ENCODE measurements at places on chromosomes 4 and X.

DNA sequence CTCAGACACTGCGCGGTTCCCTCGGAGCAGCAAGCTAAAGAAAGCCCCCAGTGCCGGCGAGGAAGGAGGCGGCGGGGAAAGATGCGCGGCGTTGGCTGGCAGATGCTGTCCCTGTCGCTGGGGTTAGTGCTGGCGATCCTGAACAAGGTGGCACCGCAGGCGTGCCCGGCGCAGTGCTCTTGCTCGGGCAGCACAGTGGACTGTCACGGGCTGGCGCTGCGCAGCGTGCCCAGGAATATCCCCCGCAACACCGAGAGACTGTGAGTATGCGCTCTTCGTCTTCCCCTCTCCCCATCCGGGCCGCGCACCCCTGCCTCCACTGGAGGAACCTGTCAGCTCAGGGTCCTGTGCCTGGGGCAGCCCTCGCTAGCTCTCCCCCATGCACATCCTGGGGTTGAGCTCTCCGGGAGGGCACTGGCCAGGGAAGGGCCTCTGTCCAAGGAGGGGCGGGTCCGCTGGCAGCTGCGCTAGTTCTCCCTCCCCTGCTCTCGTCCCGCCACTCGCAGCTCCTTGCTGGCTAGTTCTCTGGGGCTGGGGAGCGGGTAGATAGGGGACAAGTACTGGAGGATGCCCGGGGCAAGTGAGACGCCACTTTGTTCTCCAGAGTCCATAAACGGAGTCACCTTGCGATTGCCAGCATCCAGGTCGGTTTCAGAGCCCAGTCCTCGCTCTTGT is 2.2 kb downstream of the SLIT2 start:
- DNase-seq = no peak

DNA sequence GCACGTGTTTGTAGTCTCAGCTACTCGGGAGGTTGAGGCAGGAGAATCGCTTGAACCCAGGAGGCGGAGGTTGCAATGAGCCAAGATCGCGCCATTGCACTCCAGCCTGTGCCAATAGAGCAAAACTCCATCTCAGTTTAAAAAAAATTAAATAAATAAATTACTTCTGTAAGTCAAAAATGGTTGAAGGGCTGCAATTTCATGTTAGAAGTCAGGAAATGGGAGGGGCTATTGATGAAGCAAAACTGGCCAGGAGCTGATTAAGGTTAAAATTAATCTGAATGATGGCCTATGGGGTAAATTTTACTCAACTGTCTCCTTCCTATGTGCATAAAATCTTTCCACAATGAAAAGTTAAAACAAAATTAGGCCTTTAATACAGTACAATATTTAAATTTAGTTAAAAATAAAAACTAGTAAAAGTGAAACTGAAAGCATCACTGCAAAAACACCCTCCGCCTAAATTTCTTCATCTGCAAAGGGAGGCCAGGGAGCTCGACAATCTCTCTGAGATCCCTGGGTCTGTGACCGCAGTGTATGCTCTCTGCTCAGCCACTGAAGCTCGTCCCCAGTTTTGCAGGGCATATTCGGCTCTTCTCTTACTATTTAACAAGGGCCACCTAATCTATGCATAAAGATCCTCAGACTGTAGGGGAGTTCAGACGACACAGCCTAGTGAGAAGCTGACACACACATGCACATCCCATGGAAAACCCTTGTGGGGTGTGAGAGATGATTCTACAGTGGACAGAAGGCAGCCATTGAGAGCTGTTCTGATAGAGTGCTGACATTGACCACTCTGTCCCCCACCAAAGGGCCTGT is 57.2 kb downstream of the IRF2 start:
- no peak for DNase-seq

GRCh38 chr4:183903021-183903760 is 1.9 kb upstream of the STOX2 start:
- no peak for DNase-seq

DNA sequence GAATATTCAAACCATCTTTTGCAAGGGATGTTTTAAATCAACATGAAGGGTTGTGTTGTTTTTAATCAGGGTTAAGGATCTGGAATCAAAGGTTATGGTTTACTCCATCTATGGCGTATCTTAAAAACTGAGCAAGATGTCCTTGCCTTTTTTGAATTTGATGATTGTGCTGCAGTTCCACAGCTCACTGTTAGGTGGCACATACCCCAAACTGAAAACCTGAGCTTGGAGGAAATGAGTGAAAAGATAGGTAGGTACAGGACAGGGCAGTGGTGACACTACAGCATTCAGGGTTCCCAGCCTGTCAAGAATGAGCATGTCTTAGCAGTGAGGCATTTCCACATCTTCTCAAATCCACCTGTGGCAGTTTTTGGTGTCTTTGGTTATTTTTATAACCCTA is 13.1 kb upstream of the EOLA1 start:
- no peak for DNase-seq

DNA sequence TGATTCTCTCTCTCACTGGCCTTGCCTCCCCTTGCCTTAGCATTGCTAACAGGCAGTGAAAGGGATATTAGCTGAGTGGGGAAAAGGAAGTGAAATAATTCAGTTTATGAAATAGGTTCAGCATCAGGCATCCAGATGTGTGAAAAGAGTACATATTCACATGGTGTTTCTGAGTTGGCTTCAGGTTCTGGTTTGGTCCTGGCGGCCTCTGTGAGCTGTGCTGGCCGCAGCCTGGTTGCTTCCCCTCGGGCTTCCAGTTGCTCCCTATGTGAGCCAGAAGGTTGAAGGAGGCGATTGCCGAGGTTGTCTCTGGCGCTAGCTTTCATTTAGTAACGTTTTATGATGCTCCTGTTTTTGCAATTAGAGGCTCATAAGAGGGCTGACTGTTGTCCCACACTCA is 99.1 kb upstream of the TLR2 start:
- DNase-seq = no peak

DNA sequence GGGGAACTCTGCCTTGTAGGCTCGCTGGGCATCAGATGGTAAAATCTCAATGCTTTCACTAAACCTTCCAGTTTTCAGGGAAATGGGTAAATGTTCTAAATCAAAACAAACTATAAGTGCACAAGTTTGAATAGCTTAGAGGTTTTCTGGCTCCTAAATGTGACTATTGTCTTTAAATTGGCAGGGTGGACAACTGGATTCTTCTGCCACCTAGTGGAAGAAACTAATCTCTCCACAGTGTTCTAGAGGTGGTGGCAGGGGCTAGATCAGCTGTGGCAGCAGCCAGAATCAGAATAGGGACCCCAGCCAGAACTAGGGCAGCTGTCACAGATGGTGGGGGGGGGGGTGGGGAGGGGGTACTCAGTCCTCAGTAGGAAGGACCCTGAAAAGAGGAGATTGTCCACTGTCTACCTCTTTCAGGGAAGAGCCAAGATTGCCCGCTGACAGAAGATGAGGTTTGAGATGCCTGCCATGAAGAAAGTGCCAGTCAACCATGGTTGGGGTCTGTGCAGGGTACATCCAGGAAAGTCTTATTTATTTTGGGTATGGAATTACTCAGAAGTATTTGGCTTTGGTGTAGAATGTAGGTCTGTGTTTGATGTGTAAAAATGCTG is 201.4 kb downstream of the CCNG2 start:
- no peak for DNase-seq

DNA sequence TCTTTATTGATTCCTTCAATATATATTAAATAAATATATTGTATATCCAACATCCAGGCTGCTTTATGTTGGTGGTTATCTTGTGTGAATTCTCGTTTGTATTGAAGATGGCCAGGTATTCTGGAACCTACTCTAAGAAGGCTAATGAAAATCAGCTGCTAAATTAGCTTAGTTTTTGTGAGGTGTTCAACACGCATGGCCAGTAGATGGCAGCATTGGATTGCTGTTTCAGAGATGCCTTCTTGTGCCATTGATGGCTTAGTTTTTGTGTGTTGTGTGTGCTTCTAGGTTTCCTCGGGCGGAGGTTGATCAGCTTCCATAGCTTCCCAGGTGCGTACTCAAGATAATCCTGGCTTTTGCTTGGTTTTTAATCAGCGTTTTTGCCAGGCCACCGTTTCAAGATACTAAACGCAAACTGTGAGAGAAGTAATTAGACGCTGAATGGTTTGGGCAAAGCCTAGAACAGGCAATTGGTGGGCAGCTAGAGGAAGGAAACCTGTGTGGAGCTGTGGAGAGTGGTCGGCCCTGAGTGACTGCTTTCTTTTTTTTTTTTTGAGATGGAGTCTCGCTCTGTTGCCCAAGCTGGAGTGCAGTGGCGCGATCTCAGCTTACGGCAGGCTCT is 15.1 kb downstream of the NOCT start:
- DNase-seq = peak; percentile 34

DNA sequence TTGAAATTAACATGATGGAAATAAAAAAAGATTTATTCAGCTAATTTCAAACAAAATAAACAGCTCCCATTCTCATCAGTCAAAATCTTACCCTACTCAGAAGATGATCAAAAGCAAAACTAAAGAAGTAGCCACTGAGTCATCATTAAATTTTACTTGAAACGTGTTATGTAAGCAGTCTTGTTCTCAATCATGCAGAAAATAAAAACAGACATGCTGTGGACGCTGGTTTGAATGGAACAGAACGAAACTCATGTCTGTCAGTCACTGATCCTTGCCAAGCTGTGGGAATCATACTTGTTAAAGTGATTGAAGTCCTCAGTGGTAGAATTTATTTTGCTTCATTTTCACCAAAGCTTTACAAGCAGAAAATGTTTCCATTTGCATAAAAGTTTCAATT is 77.2 kb upstream of the TLR3 start:
- DNase-seq = no peak

GRCh38 chr4:54014666-54015160 is 49.7 kb downstream of the CHIC2 start:
- no peak for DNase-seq

- DNase-seq = no peak
Observed at GRCh38 chrX:131910586-131910985, 112.5 kb upstream of the STK26 start.

- DNase-seq = no peak
Observed at GRCh38 chr4:55884093-55884850, 30.8 kb downstream of the EXOC1 start.

DNA sequence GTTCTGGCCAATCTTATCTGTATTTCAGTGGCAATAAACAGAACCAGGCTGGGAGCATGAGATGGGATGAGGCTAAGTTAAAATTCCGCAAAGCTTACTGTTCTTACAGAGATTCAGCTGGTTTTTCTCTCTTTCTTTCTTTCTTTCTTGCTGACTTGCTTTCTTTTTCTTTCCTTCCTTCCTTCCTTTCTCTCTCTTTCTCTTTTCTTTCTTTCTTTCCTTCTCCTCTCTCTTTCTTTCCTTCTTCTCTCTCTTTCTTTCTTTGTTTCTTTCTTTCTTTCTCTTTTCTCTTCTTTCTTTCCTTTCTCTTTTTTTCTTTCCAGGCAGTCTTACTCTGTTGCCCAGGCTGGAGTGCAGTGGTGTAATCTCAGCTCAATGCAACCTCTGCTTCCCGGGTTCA is 24.4 kb downstream of the SPACA5B start:
- DNase-seq = no peak

DNA sequence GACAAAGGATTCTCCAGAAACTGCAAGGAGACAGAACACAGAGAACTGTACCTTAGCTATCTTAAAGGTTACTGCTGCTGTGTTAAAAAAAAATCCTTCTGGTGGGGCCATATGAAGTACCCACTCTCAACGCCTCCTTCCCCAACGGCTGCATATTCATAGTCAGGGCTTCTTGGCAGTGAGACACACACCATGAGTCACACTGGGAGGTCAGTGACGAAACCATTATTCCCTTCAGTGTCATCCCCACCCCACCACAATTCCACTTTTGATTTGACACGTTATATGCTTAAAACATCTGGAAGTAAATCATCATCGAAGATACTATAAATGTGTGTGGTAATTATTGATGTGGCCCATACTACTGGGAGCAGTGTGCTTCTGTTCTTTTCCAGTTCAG is 271.5 kb downstream of the LDB2 start:
- no peak for DNase-seq

DNA sequence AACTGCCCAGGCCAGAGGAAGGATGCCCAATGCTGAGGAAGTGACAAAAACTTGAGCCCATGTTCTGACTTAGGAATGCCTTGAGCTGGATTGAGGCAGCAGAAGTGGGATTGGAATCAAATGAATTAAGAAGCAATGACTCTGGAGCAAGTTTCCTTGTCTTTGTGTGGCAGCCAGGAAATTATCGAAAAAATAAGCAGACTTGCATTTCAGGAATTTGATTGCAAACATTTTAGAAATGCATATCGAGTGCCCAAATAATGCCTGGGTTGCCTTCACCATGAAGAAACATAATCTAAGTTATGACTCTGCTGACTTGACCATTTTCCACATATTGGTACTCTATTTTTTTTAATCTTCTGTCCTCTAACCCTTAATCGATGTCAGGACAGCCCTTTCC is 9.5 kb downstream of the CYTL1 start:
- DNase-seq = no peak

- no peak for DNase-seq
Observed at GRCh38 chr4:7326693-7327340, 107.9 kb downstream of the PSAPL1 start.

- no peak for DNase-seq
Observed at GRCh38 chrX:87583679-87584078, 66.1 kb downstream of the KLHL4 start.

- no peak for DNase-seq
Observed at GRCh38 chr4:34492414-34492813, 1751.9 kb downstream of the ARAP2 start.

DNA sequence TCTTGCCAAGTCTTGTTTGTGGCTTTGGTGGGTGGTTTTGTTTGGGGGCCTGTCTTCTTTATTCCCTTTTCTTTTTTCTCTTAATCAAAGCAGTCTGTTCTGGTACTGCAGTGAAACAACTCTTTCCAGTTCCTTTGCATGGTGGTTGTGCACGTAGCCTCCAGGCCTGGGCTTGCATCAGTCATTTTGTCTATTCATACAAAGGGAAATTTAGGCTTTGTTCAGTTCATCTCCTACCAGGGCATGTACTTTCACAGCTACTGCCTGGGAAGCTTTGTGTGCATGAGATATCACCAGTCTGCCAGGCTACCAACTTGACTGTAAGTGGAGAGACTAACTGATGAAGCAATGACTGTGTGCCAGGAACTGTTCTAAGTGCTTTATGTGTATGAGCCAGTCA is 8.5 kb downstream of the TRIM2 start:
- DNase-seq = no peak

DNA sequence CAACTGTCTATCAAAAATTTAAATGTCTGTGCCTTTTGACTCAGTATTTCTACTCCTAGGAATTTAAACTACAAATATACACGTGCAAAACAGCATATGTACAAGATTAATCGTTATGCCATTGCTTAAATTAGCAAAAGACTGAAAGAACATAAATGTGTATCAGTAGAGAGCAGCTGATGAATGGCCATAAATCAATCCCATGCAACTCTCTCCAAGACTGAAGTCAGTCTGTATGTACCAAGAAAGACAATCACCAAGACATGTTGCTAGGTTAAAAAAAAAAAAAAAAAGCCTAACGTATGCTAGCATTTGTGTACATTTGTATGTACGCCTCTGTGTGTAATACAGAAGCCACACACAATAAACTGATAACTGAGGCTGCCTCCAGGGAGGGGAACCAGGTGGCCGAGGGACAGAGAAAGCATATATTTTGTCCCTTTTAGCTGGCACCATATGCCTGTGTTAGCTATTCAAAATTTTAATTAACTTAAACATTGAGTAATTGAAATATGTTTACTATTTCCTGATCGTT is 130.7 kb downstream of the SH3KBP1 start:
- DNase-seq = no peak

GRCh38 chrX:51894697-51895336 is 1.4 kb downstream of the MAGED1 start:
- DNase-seq = no peak

- no peak for DNase-seq
Observed at GRCh38 chr4:105208561-105208960, 61.9 kb downstream of the TET2 start.

GRCh38 chrX:119721487-119721886 is 28.5 kb upstream of the SEPTIN6 start:
- DNase-seq = no peak

GRCh38 chr4:130478406-130478805 is 1382.5 kb downstream of the C4orf33 start:
- DNase-seq = no peak

Data from stimulated activated CD4-positive, alpha-beta T cell treated with anti-CD3 and anti-CD28 coated beads, Interleukin-1b, Interleukin-23, amount 100 ng/mL, for 4 hours (primary cell).